ENCODE measurements at places on chromosomes 16 and 17.

GRCh38 chr16:192686-193085 lies 12.4 kb downstream of the HBQ1 start:
- DNase-seq: no peak

DNA sequence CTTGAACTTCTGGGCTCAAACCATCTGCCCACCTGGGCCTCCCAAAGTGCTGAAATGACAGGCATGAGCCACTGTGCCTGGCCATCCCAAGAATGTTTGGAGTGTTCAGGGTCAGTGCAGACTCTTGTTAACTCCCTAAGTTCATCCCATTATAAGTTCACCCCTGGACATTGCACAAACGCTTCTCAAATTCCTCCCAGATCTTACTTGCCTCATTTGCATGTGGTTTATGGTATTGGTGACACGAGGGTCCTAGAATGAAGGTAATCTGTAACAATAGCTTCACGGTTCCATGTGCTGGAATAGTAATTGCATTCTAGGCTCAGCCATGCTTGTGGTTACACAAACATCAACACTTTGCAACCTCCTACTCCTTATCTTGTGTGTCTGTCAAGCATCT lies 5.0 kb upstream of the CCDC42 start:
- no peak for DNase-seq

- DNase-seq: no peak
These were observed 45.1 kb downstream of the TNFRSF13B start for GRCh38 chr17:16926571-16927451.

- DNase-seq: no peak
These were observed 14.6 kb downstream of the SCNN1B start for GRCh38 chr16:23316634-23317265.

DNA sequence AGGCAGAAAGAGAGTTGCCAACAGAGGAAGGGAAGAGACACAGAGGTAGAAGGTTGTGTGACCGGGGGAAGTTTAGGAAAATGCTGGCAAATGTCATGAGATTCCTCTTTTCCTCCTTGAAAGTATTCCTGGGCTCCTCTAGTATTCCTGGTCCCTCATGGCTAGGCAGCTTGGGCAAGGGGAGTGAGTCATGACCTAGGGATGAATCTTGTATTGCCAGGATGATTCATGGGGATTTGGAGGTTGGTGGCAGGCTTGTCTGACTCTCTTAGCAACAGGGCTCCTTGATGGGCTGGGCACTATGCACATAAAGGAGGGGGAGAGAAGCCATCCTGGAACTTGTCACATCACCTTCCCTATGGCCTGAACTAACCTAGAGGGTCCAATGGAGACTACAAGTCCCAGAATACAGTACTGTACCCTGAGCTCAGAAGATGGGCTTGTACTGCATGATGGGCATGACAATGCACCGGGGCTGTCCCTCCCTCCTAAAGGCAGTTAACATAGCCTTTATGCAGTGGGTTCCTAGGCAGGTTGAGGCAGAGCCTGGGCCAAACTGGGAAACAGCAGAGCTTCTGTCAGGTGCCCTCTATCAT lies 2.1 kb upstream of the SEZ6 start:
- DNase-seq: no peak

- no peak for DNase-seq
These were observed 30.4 kb upstream of the PAFAH1B1 start for GRCh38 chr17:2563061-2563460.

GRCh38 chr17:17540935-17541639 lies 44.9 kb upstream of the RASD1 start:
- no peak for DNase-seq

DNA sequence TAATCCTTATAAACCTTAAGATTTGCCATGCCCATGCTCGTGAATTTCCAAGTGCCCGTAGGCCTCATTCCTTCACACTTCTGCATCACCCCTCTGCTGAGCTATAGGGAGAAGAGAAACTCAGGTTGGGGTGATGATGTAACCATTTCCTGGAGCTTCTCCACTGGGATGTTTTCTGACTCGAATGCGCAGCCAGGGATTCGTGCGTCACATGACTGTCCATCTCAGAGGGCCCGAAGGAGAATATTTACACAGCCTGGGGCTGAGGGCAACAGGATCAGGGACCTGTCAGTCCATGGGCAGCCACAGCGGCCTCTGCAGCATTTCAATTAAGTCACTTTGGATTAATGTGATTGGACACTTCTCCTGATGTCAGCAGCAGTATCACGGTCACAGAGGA lies 8.7 kb downstream of the GSG1L2 start:
- DNase-seq: no peak

- no peak for DNase-seq
These were observed 434.5 kb upstream of the GOT2 start for GRCh38 chr16:59168461-59169114.

GRCh38 chr16:75402821-75403475 lies 30.4 kb downstream of the CFDP1 start:
- no peak for DNase-seq

DNA sequence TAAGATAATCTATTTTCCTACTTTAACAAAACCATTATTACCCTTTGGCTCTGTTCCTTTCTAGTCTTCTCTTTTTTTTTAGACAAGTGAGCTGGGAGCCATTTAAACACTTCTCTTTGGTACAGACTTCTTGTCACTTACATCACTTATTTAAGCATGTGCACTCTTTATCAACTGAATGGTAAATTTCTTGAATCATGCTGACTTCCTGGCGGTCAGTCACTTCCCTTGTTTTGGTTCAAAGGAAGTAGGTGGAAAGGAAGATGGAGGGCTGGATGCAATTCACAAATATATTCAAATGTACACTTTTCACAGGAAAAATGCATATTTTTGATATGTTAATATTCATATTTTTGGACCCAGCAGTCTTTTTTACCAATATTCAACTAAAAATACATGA lies 97.1 kb downstream of the ITFG1 start:
- DNase-seq: no peak

DNA sequence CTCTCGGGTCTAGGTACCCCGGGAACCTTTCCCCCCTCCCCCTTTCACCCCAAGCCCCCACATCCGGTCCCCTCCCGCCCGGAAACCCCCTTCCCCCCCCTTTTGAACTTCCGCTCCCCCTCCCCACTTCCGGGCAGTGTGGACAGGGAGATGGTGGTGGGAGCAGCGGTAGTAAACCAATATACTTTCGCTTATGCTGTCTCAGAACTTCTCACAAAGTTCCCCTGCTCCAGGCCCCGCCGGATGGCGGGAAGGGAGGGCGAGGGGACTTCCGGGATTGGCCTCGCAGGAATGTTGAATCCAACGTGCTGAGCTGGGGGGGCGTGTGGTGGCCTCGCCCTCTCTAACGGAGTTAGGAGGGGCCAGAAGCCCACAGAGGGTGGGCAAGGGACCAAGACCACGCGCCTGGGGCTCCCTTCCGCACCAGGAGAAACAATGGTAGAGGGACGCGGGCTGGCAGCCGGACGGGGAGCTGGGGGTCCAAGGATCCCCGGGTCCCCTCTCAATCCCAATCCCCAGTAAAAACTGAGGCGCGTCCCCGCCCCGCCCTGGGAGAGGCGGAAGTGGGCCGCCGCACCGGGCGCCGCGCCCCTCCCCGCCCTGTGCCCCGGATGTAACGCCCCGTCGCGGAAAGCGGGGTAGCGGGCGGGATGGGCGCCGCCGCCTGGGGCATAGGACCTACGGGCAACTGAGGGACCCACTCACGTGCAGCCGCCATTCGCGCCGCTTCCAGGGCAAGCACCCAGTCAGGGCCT lies 742 bp downstream of the PFN1 start:
- DNase-seq: peak; percentile 53

- no peak for DNase-seq
These were observed 31.0 kb upstream of the RCVRN start for GRCh38 chr17:9936095-9936494.

DNA sequence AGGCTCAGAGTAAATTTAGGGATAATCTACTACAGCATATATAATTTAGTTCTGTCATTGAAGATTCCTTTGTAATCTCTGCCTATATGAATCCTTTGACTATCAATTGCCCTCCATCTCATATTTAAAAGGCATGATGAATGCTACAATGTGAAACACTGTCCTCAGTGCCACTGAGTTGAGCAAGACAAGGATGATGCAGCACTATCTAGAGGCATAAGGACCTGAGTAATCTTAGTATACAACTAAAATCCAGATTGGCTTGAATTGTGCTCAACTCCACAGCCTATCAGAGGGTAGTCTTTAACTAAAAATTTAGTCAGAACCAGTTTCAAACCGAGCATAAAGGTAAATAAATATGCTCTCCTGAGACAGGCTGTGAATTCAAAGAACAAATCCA lies 11.6 kb upstream of the STRADA start:
- DNase-seq: no peak

DNA sequence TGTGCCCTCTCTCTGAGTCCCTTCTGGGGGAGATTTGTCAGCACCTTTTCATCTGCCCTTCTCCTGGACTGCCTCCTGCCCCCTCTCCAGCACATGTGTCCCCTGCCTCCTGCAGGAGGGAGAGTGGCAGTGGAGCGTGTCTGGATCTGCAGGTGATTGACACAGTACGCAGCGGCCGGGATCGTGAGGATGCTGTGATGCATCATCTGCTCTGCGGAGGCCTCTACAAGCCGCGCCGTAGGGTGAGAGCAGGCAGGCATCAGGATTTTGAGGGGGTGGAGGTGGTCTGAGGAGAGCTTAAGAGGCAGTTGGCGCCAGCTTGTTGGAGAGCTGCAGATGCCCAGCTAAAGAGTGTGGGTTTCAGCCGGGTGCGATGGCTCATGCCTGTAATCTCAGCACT lies 10.9 kb downstream of the SLC9A5 start:
- DNase-seq: no peak
